ENCODE measurements at places on chromosomes 16 and 17. TPM values are rescaled to one million over a fixed set of nuclear protein-coding genes. Genes with fewer than 3 reads are reported as not detected.
A peak's percentile ranks its signal among the peaks of the same experiment; 100 is the strongest.

GRCh38 chr17:49848019-49848473 is at the start of gene TAC4:
TAC4 (minus strand) TSS chr17:49848069; CDS start chr17:49848017, 52 bp downstream.
- no peak for DNase-seq

GRCh38 chr16:17404941-17405689 is 65.6 kb downstream of the XYLT1 start:
- DNase-seq = peak; percentile 89

DNA sequence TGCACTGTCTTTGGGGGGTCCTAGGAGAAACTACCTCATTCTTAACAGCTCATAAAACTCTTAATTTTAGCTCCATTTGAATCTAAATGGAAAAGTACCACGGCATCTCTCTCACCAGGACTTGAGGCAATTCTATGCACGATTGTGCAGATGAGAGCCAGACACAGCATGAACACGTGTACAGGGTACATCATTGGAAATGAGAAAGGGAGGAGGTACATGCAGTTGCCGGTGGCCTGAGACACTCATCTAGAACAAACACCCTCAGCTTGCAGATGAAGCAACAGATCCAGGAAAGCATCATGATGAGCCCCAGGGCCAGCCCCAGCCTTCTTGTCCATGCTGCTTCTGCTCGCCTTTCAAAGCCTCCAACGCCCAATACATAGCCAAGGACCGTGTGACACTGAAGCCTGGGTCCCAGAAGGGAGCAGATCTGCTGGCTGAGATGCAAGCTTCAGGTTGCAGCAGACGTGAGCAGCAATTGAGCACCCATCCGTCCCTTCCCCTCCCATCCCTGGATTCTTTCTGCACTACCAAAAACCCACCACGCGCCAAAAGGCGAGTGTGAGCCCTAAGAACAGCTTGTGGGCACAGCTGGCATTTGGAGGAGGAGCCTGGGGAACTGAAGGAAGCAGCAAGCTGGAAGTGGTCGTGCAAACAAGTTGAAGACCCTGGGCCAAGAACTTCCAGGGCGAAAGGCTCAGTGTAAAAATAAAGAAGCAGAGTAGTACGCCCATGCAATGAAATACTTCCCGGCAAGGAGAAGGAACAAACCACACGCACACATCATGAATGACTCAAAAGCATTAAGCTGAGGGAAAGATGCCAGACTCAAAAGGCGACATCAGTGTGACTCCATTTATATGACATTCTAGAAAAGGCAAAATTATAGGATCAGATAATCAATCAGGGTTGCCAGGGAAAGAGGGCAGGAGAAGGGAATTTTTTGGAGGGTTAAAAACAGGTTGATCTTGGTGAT is 7.3 kb upstream of the RCVRN start:
- no peak for DNase-seq

DNA sequence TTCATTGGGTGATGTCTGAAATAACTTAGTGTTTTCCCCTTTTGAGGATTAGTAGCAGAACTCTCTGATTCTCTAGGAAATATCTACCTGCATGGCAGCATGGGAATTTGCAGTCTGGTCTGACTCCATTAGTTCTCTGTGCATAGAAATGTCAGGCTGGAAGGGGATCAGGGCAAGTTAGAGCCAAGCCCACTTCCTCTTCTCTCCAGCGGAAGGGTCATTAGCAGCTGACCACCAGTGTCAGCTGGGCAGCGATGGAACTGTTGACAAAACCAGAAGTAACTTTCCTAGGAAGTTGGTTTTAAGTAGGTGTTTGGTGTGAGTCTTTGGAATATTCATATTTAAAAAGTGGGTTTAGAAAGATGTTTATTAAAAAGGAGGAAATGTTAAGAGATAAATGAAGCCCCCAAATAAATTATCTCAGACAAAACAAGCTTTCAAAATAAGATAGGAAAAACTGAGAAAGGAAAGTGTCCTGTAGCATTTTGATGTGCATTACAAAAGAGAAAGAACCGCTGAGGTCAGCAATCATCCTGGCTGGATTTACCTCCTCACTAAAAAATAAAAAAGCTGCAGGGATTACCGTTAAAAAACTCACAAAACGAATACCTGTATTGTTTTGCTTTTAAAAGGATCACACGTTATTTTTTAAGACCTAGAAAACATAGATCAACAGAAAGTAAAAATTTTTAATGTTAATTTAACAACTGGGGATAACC is 32.4 kb upstream of the MMD start:
- DNase-seq = no peak

CX3CL1 gene
- total RNA-seq = 3.8 TPM

TIMP2 gene
- total RNA-seq = 53.6 TPM

CLEC18B gene
- total RNA-seq = 1.1 TPM

Data from psoas muscle (tissue), 8 donors.